ENCODE measurements at places on chromosomes 7 and 10.

- no peak for DNase-seq
Observed at GRCh38 chr7:13628239-13629001, 361.0 kb downstream of the ETV1 start.

- no peak for DNase-seq
Observed at GRCh38 chr10:113751181-113751732, at the start of gene PLEKHS1. Gene PLEKHS1 (plus strand): TSS chr10:113751682. CDS start chr10:113755278, 3,596 bp downstream.

GRCh38 chr10:44971434-44971833 is 7.2 kb downstream of the DEPP1 start:
- no peak for DNase-seq

- no peak for DNase-seq
Observed at GRCh38 chr10:9792181-9792580, 1225.5 kb upstream of the CELF2 start.

DNA sequence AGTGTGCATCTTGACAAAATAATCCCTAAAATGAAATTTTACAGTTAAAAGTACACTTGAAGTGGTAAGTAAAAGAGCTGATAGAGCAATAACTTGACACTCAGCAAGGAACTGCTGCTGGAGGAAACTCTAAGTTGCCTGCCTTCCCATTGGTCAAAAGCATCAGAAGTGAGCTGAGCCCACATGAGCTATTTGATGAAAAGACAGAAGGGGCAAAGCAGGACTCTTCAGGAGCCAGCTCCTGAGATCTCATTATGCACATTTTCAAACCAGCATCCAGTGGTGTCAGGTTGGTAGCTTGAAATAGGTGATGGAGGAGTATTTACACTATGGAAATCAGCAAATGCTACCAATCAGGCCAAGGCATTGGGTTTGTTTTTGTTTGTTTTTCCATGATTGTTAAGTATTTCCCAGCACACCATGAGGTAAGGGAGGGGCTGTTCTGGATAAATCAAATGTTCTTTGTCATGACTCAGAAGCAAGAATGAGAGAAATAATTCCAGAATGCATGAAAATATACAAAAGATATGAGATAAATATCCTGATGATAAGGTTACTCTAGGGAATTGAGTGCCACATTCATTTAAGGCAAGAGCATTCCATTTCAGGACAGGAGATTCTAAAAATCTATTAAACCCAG is 316.6 kb downstream of the SNX13 start:
- DNase-seq = no peak

DNA sequence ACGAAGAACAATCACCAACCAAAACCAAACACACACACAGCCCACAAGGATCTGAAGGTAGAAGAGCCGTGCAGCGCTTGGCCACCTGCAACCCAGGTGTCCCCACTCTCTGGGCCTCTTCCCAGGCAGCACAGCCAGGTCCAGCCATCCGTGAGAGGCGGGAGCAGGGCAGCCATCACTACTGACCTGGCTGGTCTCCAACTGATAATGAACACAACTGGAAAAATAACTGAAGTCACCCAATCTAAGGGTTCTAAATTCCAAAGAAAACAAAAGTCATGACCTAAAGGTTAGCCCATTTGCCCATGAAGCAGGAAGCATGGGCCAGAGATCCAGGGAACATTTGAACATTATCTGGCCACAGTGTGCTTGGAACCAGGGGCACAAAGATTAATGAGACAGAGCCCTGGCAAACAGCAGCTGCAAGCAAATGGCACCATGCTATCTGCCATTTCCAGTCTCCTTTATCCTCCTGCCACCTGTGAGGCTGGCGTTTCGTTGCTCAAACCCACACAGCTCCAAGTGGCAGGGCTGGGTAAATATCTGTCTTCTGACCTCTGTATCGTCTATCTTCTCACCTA is 207.9 kb downstream of the TNS3 start:
- no peak for DNase-seq

GRCh38 chr7:81743665-81744064 is 26.2 kb downstream of the HGF start:
- DNase-seq = no peak

DNA sequence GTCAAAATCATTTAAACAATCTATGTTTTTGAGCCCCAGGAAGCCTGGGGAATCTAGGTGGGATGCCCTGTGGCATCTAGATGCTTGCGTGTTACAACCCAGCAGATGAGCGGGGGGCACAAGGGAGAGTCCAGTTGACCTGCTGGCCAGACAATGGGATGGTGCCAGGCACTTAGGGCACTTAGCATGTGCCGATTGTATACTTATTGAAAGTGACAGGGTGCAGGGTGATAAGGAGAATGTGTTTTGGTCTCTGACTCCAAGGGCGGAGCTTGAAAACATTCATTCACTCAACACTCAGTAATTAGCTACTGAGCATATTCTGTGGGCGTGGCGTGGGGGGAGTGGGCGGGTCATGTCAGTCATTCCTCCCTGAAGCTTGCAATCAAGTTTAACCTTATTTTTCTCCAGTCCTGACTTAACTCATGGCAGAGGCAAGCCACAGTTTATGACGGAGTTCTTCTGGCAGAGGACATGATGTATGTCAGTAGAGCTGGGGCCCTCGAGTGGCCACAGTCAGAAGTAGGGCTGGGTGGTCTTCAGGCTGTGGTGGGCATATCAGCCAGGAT is 115.1 kb downstream of the PRKCQ start:
- DNase-seq = no peak
